ENCODE measurements at places on chromosomes 13 and 19.

DNA sequence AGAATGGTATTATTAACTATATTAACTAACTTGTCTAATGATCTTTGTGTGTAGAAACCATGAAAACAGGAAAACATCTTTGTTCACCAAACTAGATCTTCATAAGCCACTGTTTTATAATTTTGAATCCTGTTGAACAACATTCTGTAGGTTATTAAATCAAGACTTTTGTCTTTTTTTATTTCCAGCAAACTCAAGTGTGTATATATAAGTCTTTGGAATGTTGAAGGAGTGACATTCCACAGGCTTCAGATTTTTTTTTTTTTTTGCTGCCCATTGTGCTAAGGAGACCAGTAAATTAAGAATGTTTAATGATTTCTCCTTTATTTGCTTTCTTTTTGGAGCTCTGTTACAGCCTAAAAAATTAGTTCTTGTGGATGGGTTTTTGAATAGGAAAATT is 89.6 kb downstream of the LMO7 start:
- no peak for DNase-seq

DNA sequence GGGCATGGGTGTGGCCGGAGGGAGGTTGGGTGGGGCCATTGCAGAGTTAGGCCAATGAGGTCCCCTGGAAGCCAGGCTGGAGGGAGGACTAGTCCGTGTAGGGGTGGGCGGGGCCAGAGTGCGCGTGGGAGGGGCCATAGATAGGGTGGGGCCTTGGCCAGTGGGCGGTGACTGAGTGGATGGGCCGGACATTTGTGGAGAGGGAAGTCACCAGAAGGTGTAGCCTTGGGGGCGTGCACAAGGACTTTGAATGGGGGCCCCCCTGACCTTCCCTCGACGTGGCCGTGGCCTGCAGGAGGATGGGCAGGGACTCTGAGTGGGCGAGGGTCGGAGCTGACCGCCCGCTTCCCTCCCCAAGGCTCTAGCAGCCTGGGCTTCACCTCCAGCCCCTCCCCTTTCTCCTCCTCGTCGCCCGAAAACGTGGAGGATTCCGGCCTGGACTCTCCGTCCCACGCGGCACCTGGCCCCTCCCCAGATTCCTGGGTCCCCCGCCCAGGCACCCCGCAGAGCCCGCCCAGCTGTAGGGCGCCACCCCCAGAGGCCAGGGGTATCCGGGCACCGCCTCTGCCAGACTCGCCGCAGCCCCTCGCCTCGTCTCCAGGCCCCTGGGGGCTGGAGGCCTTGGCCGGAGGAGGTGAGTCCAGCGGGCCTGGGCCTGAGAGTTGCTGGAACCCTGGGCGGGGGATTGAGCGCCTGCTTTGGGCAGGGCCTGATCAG is 16.5 kb upstream of the B3GNT3 start:
- peak; percentile 86 for DNase-seq

GRCh38 chr13:95233026-95233635 is 68.1 kb downstream of the ABCC4 start:
- DNase-seq = no peak

GRCh38 chr13:59754411-59754810 is 409.3 kb downstream of the DIAPH3 start:
- DNase-seq = no peak

DNA sequence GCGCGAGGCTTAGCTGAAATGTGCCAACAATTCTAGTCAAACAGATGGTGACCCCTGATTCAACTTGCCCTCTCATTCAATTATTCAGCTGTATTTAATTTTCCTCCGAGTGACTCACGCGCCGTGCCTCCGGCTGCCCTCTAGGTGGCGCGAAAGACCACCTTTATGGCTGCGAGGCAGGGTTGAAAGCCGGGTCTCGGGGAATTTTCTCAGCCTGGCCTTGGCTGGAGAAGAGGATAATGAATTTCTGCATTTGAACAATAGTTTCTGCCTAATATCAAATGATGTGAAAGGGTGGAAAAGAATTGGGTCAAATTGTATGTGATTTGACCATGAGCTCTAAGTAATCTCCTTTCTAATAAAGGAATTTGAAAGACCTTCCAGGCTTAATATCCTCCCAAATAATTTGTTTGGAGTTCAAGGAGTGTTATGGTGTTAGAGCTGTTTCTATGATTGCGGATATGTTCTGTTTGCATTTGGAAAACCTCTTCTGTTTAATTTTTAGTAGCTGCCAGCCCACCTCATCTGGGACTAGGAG is 310.9 kb downstream of the ZNF536 start:
- DNase-seq = peak; percentile 82

DNA sequence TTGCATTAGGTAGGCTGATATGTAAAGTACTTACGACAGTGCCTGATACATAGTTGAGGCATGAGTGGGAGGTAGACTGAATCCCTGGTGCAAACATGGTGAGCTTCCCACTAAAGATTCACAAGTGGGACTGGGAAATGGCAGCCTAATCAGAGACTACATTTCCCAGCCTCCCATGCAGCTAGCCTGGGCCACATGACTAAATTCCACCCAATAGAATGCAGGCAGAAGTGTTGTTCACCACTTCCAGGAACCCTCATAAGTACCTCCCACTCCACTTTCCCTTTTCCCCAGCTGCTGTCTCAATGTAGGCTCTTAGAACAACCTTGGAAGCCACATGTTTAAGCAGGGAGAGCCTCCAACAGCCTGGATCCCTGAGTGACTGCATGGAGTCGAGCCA is 104.9 kb downstream of the CACNA1A start:
- peak; percentile 44 for DNase-seq

DNA sequence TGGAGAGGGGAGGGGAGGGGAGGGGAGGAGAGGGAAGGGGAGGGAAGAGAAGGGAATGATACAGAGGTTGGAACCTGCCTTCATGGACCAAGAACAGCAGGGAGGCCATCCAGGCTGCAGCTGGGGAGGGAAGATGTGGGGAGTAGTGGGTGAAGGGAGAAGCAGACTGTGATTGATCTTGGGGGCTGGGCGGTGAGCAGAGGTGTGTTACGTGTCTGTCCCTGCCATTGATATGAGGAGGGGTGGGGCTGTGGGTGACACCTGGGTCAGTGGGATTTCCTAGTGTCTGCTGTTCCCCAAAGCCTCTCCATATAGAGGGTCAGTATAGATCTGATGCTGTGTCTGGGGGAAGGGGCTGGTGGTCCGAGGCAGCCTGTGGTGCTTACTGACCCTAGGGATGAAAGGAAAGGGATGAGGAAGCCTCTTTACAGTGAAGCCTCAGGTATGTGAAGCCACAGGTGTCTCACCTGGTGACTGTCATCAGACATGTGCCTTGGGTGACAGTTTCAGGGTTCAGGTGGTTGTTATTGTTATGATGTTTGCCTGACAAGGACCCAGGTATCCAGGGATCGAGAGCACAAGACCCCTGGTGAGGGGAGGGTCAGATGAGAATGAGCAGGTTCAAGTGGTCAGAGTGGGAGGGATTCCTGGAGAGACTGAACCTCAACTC is 18.7 kb upstream of the CEACAM1 start:
- DNase-seq = no peak
